ENCODE measurements at places on chromosomes 1 and 21.

DNA sequence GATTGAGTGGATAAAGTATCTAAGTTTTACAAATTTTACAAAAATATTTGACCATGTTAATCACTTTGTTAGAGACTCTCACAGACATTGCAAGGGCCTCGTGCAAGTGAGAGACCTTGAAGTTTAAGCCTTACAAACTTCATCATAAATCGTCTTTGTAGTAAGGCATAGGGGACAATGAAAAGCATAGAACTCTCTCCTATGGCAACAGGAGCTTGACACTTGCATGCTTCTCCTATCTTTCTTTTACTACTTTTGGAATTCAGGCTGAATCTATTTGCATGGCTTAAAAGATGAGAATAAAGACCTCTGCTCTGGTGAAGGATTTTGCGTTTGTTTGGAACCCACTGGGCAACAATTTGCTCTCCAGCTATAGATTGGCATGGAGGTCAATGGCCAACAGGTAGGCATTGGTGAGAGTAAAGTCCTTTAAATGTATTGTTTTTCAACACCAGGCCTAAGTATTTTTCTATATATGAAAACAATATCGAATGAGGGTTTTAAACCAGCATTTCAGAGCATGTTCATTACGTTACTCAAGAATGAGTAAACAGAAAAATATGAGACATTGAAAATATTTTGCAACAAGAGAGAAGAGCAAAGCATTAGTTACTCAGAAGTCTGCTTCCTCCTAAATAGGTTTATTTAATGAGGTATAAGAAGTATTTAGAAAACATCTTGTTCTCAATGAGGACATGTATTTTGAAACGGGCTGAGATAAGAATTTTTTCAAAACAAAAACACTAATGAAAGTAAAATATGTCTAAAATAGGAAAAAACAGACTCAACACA, 192.2 kb downstream of the TGFB2 start:
- no peak for DNase-seq

DNA sequence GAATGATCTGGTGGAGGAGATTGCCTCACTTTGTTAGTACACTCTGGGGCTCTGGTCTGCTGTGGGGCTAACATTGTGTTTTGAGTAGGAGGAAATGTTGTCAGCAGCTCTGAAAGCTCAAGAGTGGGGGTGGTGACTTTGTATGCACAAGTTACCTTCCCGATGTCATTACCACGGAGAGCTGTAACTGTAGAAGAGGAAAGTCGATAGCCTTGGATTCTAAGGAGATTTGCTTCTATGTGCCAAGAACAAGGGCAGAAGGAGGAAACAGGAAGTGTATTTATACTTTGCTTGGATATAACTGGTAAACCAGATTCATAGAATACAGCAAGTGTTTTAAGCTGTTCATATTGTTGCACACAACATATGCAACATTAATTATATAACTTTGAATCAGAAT, 196.1 kb downstream of the AMY1C start:
- DNase-seq: no peak

- no peak for DNase-seq
These were observed 709.7 kb downstream of the ADGRL2 start for GRCh38 chr1:82510431-82510830.

- DNase-seq: no peak
These were observed 2.7 kb downstream of the RBM15 start for GRCh38 chr1:110341872-110342331.

DNA sequence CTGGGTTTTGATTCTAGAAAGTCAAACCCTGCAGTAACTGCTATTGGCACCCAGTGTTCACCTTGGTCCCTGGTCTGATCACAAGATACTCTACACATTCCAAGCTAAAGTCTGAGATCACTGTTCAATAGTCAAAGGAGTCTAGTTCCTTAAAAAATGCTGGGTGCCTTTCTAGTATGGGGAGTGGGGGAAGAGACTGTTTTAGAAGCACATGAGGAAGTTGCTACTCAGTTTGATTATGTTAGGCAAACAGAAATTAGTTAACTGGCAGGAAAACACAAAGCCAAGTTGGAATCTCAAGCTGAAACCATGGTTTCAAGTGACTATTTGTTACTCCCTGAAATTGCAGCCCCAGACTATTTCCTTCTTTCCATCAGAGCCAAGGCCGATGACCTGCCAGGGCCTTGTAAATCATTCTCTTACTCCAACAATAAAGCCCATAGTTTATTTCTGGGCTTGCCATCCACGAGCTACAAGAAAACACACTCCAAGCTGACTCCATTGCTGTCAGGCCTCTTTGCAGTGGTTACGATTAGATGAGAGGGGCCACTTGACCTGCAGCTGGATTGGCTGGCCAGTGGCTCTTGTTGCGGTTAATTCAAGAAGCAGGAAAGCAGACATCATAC, 21.1 kb upstream of the VTCN1 start:
- DNase-seq: no peak

DNA sequence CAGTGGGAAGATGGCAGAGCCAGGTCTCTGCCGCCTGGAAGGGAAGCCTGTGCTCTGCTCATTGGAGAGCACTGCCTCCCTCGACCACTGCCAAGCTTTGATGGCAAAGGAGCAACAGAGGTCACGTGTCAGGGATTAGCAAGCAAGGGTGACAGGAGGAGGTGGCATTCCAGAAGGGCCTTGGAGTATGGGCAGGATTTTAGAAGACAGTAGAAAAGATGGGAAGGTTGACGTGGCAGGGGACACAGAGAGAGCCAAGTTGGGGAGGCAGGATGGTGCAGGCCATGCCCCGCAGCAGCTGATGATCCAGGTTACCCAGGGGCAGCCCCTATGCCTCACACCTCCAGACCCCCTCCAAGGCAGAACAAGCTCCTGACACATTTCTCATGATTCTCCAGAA, 21.9 kb upstream of the LBR start:
- DNase-seq: no peak

DNA sequence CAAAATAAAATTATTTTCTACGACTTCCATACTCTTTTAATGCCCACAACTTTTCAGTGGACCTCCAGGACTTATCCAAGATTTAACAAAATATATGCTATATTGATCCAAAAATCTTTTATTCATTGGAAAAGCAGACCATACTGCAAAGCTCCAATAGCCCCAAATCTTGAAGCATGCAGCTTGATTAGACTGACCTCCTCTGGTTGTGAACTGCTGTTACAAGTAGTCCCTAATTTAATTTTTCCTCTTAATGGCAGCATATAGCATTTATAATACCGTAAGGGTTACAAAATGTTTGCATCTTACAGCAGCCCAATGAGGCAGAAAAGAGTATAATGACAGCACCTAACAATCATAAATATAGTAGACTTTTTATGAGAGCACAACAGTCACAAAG, 49.8 kb downstream of the TPR start:
- no peak for DNase-seq

DNA sequence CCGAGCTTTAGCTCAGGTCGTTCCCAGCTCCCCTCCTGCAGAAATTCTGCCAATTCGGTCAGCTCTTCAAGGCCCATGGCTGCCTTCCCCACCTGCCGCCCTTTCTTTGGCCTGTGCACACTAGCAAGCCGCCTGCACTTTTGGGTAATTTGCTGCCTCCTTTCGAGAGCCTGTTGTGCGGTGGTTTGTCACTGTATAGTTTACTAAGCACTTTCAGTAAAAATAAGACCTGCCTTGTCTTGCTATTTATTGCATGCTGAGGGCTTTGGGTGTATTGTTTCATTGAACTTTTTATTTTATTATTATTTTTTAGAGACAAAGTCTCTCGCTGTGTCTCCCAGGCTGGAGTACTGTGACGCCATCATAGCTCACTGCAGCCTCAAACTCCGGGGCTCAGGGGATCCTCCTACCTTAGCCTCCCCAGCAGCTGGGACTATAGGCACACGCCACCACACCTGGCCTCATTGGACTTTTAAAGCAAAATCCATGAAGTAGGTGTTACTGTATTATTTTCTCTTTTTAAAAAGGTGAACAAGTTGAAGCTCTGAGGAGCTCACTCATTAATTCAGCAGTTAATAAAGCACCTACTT, 1.1 kb upstream of the FABP3 start:
- no peak for DNase-seq

DNA sequence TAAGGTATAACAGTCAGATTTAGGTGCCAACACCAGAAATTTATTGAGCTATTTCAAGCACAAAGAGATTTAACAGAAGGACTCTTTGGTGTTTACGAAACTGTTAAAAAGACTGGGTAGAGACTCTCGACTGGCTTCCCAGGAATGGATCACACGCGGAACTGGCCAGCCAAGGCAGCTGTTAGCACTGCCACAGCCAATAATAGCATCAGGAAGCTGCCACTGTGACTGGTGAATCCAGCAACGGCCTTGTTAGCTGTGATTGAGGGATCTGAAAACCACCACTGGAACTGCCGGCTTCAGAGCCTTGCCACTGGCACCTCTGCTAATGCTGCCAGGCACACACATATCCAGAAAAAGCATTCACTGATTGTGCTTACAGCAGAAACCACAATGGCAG, 10.6 kb upstream of the SIM2 start:
- no peak for DNase-seq

- no peak for DNase-seq
These were observed 12.0 kb downstream of the ALDH9A1 start for GRCh38 chr1:165686121-165686970.
